Activated CD8-positive, alpha-beta memory T cell treated with anti-CD3 and anti-CD28 coated beads, Interleukin-2, amount 50 U/mL, for 4 hours (primary cell): ENCODE measurements at places on chromosomes 7 and 10.

DNA sequence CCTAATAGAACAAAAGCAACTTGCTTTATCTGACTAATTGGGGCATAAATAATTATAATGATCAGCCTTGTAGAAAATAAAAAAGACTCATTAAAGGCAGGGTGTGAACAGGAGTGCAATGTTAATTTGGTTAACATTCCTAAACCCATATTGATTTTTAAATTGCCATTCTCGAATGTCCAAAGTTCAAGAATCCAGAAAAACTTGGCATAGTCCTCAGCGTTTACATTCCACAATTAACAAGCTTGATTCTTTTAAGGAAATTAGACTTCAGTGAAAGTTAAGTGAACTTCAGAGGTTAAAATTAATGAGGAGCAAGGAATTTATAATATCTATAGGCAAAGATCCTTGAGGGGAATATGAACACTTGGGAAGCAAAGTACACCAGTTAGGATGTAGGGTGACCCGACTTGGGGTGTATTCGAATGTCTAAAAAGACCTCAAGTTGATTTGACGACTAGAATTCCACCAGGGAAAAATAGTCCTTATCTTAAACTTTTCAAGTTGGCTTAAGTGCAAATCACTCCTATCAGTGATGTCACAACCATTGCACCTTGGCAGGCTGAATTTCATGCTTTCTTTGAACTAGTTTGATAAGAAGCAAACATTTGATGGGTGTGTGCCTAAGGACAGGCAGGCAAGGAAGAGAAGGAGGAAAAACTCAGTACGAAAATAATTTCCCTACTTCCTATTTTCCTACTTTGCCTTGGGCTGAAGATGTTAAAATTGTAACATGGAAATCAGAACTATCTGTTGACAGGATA lies 830.4 kb upstream of the COBL start:
- no peak for DNase-seq

GRCh38 chr10:43845121-43845520 lies 196.4 kb upstream of the ZNF32 start:
- no peak for DNase-seq

DNA sequence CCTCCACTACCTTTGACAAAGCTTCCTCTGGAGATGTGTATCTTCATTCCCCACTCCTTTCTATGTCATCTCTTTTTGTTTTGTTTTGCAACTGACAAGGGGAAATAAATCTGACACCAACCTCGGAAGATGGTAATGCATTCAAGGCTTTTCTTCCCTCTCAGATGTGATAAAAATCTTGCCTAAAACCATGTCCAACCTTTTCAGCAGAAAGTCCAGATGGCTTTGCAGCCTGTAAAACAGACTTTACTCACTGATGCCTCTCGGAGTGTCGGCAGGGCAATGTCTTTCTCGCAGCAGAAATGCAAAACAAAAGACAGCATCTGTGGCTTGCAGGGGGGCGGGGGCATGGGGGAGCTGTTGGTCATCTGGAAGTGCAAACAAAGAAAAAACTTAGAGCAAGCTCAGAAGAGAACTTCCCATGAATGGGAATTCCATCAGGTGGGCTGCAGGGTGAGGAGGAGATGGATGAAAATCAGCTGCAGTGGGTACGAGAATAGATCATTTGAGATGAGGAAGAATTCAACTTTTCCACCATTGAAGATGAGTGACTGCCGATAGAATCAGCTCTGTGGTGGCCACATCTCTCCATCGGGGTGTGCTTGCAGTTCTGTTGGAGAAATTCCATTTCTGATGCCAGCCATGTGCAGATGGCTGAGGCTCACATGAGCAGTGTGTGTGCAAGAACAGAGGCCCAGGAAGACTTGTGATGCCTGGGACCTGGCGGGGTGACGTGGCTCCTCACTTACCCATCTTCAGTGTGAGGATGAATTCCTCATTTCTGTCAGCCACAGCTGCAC lies 237.7 kb downstream of the WDR37 start:
- DNase-seq, result no peak

GRCh38 chr10:57790703-57791102 lies 477.0 kb downstream of the IPMK start:
- no peak for DNase-seq

- DNase-seq, result no peak
Observed at GRCh38 chr7:1787681-1788235, 117.7 kb downstream of the ELFN1 start.

- no peak for DNase-seq
Observed at GRCh38 chr7:126776498-126776897, 476.2 kb downstream of the GRM8 start.

GRCh38 chr7:87038993-87039690 lies 20.3 kb downstream of the ELAPOR2 start:
- no peak for DNase-seq

GRCh38 chr7:155833651-155834050 lies 21.4 kb upstream of the SHH start:
- DNase-seq, result no peak
